Spinal cord (tissue), 10 donors: ENCODE measurements at places on chromosomes 7 and 10.

DNA sequence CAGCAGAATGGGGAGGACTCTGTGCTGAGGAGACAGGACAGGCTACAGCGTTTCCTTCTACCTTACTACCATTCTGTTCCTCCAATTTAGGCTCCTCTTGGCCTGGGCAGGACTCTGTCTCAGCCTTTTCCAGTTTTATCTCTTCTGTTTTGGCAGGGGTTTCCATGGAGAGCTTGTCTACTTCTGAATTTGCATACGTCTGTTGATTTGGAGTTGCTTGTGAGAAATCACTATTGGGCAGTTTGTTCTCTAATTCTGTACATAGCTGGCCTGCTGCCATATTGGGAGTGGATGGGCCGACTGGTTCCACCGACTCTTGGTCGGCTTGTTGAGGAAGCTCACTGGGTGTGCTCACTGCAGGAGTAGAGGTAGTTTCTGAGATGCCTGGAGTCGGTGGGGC is 136.8 kb downstream of the GALNT11 start:
- peaks cover 40% of the 10 kb centered on the region for H3K36me3 ChIP-seq
- H3K27me3 ChIP-seq = no peaks in the 10 kb centered on the region
- no peak overlapping the region for H3K27ac ChIP-seq
- no peak for DNase-seq
- H3K4me1 ChIP-seq = no peaks in the 10 kb centered on the region

DNA sequence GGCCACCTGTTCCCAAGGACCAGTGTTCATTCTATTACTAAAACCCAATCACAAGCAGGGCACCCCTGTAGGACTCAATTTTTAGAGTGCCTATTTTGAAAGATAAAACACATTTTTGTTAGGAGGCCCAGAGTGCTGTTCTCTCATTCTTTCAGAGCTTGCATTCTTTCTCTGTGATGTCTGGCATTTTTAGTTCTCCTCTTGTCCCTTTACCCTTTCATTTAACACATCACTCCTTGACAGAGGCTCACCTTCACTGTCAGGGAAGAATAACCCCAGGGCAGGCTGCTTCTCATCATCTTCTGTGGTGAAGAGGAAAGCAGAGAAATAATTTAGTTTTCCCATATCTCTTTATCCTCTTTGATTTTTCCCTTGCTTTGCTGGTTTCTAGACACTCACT is 73.9 kb downstream of the CHRM2 start:
- DNase-seq = peak; percentile 10
- no peak overlapping the region for H3K27ac ChIP-seq
- H3K36me3 ChIP-seq = no peaks in the 10 kb centered on the region
- H3K27me3 ChIP-seq = no peaks in the 10 kb centered on the region
- no peaks in the 10 kb centered on the region for H3K4me1 ChIP-seq
- H3K4me3 ChIP-seq = no peak overlapping the region

- no peaks in the 10 kb centered on the region for H3K36me3 ChIP-seq
- no peak for DNase-seq
- H3K4me1 ChIP-seq = peaks cover 27% of the 10 kb centered on the region
- no peak overlapping the region for H3K4me3 ChIP-seq
Measured at GRCh38 chr7:135731-136645, 56.4 kb upstream of the FAM20C start.

- no peak overlapping the region for H3K4me3 ChIP-seq
- H3K27ac ChIP-seq = peak overlapping the region; percentile 25
- H3K27me3 ChIP-seq = no peaks in the 10 kb centered on the region
- peaks cover 24% of the 10 kb centered on the region for H3K4me1 ChIP-seq
- DNase-seq = peak; percentile 63
Measured at GRCh38 chr10:13848520-13849445, 262.0 kb downstream of the PRPF18 start.

- no peaks in the 10 kb centered on the region for H3K36me3 ChIP-seq
- no peak overlapping the region for H3K4me3 ChIP-seq
- H3K27me3 ChIP-seq = no peaks in the 10 kb centered on the region
Measured at GRCh38 chr10:13560597-13560996, 26.2 kb upstream of the PRPF18 start.

GRCh38 chr10:85548034-85548433 is 818.6 kb downstream of the GRID1 start:
- no peak overlapping the region for H3K27ac ChIP-seq
- no peak overlapping the region for H3K4me3 ChIP-seq
- H3K4me1 ChIP-seq = peaks cover under 1% of the 10 kb centered on the region
- peak; percentile 21 for DNase-seq
